BJ (cell line): ENCODE measurements at places on chromosomes 7 and 10.

DNA sequence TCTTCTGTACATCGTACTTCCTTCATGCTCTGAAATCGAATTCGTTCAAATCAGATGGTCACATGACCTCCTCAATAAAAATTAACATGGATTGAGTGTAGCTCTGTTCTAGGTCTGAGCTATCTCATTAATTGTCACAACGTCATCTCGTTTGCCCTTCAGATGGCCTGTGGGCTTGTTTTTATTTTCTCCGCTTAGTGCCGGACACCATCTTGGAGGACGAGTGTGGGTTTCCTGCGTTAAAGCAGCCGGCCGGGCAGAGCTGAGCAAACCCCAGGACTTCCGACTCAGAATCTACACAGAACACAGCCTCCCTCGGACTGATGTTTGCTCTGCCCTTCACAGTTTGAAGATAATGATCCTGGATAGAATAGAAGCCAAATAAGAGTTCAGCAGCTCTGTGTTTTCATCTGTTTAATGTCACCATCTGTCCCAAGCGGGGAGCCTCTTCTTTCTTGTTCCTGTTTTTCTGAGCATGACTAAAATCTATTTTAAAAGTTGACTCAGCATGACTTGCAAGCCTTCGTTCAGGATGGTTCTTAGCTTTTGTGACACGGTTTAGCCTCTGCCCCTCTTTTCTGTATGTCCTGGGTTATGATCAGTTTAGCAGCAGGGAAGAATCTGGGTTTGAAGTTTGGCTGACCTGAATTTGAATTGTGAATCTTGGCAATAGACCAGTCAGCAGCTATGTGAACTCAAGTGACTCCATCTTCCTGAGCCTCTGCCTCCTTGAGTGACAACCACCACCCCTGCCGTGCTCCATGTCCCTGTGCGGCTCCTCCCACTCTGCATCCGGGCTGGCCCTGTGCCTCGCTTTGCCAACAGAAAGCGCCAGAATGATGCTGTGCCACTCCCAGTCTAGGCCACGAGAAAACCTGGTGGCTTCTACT is 30.6 kb upstream of the GALNTL5 start:
- DNase-seq: no peak

- no peak for DNase-seq
Observed at GRCh38 chr10:111158595-111158994, 81.8 kb downstream of the ADRA2A start.

DNA sequence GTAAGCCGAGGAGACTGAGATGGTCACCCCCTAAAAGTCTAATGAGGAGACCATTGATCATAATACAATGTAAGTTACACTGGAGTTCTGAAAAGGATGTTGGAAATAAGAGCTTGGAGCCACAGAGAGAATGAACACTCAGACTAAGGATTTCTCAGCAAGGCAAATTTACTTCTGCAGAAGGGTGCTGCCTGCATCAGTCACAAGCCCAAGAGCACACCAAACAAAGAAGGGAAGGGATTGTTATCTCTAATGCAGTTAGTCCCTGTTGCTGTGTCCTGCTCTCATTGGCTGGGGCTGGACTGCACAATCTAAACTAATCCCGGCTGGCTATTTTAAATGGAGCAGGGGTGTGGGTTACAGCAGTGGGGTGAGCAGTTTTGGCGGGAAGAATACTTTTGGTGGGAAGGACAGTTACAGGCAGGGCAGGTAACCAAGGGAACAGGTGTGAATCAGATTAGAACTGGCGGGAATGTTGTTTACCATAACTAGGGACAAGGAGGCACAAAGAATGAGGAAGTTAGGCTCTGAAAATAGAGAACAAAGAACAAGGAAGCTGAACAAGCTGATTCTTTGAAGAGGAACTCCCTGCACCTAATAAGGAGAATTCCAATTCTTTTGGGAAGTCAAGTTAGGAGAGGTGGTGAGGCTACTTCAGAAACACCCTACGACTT is 30.3 kb upstream of the TRIM24 start:
- no peak for DNase-seq

DNA sequence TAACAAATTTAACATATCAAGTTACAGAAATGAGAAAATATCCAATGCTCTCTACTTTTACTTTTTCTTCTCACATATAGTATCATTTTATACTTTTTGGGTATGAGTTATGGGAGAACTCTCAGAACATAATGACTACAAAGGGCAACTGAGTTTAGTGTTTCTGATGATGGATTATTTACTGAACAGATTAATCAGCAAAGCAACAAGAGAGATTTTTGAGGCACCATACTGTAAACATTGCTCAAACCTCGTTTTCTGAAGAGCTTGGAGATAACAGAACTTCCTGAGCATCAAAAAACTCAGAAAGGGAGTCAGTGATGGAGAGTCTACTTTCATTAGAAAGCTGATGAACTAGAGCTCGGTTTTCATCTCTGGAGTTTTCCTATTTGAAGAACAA is 84.8 kb upstream of the GSDME start:
- DNase-seq: no peak

- no peak for DNase-seq
Observed at GRCh38 chr10:114311023-114311422, 72.0 kb downstream of the VWA2 start.
